ENCODE measurements at places on chromosomes 6 and 20.
A peak's percentile ranks its signal among the peaks of the same experiment; 100 is the strongest.

- no peak for DNase-seq
Measured at GRCh38 chr6:110095101-110095500, 84.4 kb downstream of the WASF1 start.

GRCh38 chr20:25867776-25868649 is 171.4 kb upstream of the ZNF337 start:
- no peak for DNase-seq

DNA sequence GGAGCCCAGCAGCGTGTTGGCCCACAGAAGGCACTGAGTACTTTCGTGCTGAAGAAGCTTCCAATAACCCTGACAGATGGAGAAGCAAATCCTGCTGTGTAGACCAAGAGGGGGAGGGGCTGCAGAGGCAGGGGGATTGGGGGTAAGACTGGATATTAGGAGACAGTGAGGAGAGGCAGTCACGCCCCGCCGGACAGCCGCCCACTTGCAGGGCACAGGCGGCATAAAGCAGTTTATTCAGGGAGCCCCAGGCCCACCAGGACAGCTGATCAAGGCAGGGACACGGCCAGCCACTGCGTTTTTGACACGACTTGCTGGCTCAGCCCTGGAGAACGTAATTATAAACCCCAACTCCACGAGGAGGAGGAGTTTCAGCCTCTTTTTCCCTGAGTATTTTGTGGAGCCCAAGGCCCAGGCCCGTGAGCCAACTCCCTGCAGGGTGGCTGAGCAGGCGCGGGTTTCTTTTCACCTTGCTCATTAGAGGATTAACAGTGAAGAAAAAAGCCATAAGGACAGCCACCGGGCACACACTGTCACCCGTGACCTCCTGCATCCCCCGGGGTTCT is 177.9 kb downstream of the TFAP2C start:
- no peak for DNase-seq

DNA sequence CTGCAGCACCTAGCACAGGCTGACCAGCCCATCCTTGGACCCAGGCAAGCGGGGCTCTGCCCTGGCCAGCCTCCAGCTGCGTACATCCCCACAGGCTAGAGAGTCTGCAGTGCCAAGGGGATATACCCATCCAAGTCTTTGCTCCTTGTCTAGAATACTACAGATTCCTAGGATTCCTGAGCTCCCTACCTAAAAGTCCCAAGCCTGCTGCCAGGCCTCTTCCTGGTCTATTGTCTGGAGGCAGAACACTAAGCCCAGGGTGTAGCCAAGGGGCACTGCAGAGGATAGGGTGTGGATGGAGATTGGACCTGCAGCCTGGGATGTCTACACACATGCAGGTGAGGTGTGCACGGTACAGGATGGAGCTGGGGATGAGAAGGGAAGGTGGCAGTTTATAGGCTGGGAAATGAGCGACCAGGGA is 90.0 kb upstream of the SIRPA start:
- DNase-seq = no peak

GRCh38 chr20:39234520-39235095 is 272.5 kb downstream of the DHX35 start:
- DNase-seq = no peak

DNA sequence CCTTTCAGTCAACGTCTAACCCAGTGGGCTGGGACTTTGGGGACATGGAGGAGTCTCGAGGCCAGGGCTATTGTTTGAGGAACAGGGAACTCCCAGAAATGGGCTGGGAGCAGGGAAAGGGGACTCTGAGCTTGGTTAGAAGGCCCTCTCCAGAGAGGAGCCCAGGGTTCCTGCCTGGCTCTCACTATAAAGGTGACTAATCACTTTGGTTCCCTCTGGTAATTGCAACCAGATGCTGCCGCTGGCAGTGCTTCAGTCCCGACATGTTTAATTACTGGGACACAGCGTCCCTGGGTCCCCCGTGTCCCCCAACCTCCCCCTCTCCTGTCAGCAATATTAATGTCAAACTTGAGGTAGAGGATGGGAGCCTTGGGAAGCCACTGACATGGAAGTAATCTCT is 5.0 kb upstream of the GDF5 start:
- no peak for DNase-seq

GRCh38 chr6:148769304-148769968 is 22.6 kb downstream of the UST start:
- DNase-seq = no peak

- DNase-seq = no peak
Measured at GRCh38 chr6:40293460-40294185, 293.5 kb downstream of the LRFN2 start.

GRCh38 chr20:8318965-8319625 is 187.0 kb downstream of the PLCB1 start:
- DNase-seq = no peak

GRCh38 chr6:29602564-29603361 is 17.8 kb downstream of the OR2H2 start:
- DNase-seq = no peak

DNA sequence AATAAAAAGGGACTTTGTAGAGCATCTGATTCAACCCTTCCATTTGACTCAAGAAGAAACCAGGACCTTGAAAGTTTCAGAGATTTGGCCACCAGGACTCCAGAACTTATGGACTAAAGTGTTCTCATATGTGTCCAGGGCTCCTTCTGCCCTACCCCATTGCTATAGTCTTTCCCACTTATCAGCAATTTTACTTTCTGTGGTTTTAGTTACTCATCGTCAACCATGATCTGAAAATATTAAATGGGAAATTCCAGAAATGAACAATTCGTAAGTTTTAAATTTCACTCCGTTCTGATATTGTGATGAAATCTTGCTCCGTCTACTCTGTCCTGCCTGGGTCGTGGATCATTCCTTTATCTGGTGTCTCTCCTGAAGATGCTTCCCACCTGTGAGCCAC is 259.8 kb downstream of the PHACTR1 start:
- no peak for DNase-seq

DNA sequence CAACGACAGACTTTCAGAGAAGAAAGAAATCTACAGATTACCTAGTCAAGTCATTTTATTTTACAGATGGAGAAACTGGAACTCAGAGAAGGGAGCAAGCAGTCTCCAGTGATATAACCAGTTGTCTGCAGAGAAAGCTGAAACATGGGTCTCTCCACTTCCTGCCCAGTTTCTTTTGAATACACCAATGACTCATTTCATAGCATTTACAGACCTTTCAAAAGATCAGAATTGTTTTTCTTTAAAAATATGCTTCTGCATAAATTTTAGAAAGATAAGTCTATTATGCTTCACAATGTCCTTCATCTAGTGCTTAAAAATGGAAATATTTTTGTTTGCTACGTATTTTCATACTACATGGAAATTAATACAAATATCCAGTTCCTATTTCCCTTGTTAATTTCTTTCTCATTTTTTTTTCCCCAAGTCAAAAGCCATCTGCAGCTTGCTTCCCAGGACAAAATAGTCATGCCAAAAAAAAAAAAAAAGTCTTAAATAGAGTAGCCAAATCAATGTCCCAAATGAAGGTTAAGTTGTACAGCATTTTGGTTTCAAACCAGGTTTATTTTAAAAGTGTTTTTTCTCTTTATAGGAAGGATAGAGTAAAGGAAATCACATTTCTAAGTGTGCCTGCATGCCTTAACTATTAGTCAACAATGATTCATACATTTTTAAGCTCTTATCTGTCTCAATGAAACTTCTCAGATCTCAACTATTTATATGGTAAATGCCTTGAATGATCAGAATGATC is 36.9 kb downstream of the ARHGAP18 start:
- no peak for DNase-seq

DNA sequence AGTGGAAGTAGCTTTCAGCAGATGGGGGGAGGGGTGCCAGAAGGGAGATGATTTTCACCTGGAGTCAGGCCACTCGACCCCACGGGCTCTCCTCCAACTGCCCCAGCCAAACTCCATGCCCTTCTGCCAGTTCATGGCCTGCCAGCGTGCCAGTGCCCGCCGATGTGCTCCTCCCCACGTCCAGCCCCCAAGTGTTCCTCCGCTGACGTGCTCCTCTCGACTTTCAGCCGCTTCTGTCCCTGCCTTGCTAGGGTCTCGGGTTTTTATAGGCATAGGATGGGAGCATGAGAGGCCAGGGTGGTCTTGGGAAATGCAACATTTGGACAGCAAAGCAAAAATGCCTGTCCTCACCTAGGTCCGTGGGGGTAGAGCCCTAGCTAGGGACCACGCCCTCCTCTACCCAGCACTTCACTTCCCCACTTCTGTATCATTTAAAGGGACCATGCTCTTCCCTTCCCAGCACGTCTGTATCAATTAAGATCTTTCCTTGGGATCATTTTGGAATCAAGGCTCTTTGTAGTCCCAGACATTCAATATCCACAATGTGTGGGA is 54.4 kb downstream of the PRND start:
- no peak for DNase-seq

GRCh38 chr20:3671986-3672546 is 8.9 kb upstream of the GFRA4 start:
- DNase-seq = no peak

DNA sequence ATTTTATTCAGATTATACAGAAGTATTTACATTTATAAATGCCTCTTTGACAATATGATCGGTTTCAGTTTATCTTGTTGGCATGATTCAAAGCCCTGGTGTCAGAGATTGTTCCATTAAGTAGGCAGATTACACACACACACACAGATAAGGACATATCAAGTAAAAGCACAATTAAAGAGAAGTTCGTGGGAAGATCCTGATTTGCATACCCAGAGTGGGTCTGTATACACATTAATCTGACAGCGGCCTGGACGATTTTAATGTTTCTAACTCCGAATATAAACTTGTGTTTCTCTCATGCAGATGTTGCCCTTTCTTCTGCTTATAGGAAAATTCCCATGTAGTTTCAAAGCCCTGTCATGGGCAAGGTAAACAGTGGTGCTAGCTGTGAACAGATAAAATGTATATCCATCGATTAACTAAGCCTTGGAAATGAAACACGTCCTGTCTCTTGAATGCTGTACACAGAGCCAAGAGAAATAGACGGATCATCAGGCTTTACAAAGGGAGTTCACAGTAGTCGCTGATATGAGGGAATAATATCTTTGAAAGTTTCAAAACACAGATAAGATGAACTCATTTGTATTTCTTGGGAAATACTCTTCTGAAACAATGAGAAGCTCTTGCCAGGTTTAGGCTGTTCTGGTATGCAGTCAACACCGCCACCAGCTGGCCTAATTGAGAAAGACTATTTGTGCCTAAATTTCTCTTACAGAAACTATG is 108.2 kb upstream of the GMDS start:
- DNase-seq = peak; percentile 15

DNA sequence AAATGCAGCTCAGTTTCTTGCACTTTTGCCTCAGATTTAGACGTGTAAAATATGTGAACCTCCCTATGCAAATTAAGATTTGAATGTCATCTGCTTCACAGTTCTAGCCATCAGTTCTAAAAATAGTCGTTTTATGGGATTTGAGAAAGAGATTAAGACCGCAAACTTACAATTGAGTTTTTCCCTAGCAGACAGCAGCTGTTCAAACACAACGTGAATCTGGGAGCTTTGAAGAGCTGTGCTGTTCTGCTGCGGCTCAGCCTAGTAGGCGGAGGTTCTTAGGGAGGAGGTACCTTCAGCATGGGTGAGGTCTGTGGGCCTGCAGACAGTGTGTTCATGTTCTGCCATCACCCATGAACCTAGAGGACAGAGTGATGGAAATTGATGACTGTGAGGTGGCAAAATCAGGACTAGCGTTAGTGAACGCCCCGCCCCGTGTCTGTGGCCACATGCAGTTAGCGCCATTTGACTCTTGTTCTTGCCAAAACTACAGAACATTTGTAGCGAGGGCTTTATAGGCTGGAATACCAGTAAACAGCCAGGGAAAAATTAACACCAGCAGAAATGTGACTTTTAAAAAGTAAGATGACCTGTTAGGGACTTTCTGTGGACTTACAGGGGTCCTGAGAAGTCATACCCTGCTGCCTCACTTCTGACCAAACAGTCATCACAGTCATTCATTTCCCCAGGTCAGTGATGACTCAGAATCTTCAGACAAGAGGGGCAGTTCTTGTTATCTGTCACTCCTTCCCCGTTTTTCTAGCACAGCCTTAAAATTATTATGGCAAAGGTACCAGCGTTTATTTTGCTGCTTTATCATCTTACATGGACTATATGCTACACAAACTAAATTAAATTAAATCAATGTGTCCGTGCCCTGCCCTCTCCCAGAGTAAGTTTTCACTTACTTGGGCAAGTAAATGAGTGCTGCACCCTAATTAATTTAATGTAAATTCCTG is 84.3 kb upstream of the TMEM181 start:
- no peak for DNase-seq

- DNase-seq = no peak
Measured at GRCh38 chr6:123062670-123063069, 66.6 kb downstream of the CLVS2 start.

GRCh38 chr20:63962426-63963347 is 6.5 kb upstream of the UCKL1 start:
- DNase-seq = no peak

DNA sequence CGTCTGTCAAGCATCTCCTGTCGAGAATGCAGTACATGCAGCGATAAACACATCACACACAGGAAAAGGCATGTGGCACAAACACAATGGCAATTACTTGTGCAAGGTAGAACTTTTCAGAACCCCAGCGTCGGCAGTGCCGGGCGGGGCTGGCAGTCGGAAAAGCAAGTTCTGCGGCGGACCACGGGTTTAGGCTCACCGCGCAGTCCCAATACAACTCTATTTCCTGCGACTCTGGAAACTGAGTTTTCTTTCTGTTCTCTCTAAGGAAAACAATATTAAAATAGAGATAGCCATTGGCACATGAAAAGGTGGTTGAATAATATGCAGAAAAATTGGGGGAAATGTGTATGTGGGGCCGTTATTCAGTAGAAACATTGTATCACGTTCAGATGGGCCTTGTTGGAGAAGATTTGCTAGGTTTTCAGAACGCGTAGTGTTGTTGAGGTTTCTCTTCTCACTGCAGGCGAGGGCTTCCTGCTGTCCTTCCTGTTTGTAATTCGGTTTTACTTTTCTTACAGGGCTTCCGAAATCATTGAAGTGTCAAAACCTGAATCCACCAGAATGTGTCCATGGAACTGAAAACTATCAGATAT is 369.5 kb downstream of the THBS2 start:
- DNase-seq = no peak

DNA sequence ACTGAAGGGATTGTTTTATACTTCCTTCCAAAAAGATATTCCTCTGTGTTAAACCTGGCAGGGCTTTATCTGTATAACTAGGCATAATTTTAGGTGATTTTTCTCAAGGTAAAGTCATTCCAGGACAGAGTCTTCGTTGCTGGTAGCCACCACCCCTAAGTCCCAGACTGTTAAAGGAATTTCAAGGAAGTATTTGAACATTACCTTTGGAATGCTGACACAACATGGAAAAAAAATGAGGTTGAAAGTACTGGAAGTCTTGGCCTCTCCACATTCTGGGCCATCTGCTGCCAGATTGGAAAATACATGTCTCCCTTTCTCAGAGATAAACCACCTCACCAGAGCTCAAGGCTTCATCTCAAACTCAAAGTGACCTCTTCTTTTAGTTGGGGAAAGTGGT is 27.0 kb upstream of the ETV7 start:
- DNase-seq = no peak

GRCh38 chr6:160768101-160768500 is 66.1 kb downstream of the PLG start:
- DNase-seq = no peak

- no peak for DNase-seq
Measured at GRCh38 chr6:5619249-5619648, 357.9 kb downstream of the FARS2 start.

All from activated naive CD8-positive, alpha-beta T cell treated with anti-CD3 and anti-CD28 coated beads, Interleukin-2, amount 50 U/mL, for 16 hours (primary cell).